ENCODE measurements at places on chromosomes 6 and 20.

DNA sequence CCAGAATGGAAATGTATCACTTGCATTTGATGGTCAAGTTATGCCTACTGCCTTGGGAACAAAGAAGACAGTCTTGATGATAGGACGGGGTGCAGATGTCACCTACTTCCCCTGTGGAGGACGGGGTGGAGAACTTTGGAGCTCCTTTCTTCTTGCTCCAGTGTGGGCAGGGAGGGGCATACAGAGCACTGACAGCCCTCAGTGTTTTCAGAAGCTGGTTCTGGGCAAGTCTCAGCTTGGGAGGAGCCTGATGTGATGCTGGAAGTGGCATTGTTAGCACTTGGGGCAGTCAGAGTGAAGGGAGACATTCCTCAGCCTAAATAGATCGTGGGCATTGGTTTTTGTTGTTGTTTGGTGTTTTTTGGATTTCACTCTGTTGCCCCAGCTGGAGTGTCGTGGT lies 59.7 kb downstream of the SYNJ2 start:
- DNase-seq, result peak; percentile 25

DNA sequence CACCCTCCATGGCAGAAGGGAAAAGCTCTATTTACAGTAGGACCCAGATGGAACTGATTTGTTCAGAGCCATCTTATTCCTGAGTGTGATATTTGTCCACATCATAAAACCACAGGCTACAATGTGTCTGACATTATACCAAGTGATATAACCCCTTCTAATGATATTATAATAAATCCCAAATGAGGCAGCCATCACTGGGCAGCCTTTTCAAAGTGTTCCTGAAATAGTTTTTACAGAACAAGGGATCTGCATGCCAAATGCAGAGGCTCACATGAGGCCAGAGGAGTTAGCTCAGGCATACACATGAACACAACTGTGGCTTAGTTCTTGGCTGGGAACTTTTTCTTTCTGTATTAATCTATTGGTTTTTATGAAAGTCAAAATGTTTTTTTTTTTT lies 207.7 kb downstream of the MAFB start:
- no peak for DNase-seq

DNA sequence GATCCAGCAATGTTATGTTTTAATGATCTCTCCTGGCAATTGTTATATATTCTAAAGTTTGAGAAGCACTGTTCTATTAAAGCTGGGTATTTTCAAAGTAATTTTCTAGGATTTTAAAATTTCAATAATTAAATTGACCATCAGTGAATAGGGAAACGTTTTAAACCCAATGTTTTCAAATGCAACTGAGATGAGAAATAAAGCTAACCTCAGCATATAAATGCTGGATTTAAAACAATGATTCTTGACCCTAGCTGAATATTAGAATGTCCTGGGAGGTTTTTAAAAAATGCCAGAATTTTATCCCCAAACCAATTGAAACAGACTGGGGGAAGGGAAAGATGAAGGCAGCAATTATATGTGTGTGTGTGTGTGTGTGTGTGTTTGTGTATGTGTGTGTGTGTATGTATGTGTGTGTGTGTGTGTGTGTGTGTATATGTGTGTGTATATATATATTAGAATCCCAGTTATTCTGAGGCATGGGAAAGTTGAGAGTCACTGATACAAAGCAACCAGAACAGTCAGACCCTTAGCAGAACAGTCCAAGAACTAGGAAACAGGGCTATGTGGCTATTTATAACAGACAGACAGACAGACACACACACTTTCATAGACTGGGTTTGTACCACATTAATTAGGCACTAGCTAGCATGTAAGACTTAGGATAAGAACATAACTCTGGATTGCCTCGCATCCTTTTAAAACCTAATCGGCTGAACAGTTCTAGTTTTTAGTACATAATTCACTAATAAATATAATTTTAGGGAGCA lies 107.8 kb downstream of the MAN1A1 start:
- no peak for DNase-seq

GRCh38 chr6:41462033-41462432 lies 84.1 kb upstream of the FOXP4 start:
- no peak for DNase-seq

GRCh38 chr20:44720621-44720996 lies 5.4 kb downstream of the CCN5 start:
- peak; percentile 80 for DNase-seq

DNA sequence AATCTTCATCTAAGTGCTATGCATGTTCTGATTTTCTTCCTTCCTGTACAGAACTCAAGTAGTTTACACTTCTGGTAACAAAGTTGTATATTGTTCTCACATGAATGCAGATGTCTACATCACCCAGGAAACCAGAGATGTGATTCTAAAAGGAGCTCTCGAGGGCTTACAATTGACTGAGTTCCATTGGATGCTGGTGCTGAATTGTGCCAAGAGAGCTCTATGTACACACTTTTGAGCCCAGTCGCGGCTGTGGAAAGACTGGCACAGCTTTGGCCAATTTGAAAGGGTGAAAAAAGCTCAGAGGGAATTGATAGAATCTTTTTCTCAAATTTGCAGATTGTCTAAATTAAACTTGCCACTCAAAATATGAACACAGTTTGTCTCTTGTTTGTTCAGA lies 340.7 kb downstream of the LMBRD1 start:
- no peak for DNase-seq

- DNase-seq, result no peak
These were observed 107.7 kb downstream of the EYA4 start for GRCh38 chr6:133348846-133349245.
